ENCODE measurements at places on chromosomes 7 and 10. TPM values are rescaled to one million over a fixed set of nuclear protein-coding genes. Genes with fewer than 3 reads are reported as not detected.

Gene PDK4
- total RNA-seq = 3.6 TPM

Gene AZGP1
- total RNA-seq = not detected

Gene TMEM229A
- total RNA-seq = 0.07 TPM

Gene NUTM2E
- not detected for total RNA-seq

Gene PON1
- not detected for total RNA-seq

Gene TMEM184A
- 0.03 TPM for total RNA-seq

Gene PRRT4
- 0.13 TPM for total RNA-seq

Gene EFCAB10
- 0.13 TPM for total RNA-seq

Gene ABCA13
- 0.36 TPM for total RNA-seq

Gene PYROXD2
- 22.9 TPM for total RNA-seq

Gene DIP2C
- 40.9 TPM for total RNA-seq

Gene TAF5
- total RNA-seq = 4.5 TPM

Gene CPEB3
- 1.1 TPM for total RNA-seq

Gene TMEM270
- not detected for total RNA-seq

Gene ZNF783
- total RNA-seq = 10.6 TPM

Gene GFRA1
- 0.39 TPM for total RNA-seq

Gene KCNH2
- 0.79 TPM for total RNA-seq

Gene FAM24B
- 2.2 TPM for total RNA-seq

Gene ARID5B
- 37.0 TPM for total RNA-seq

Gene AUTS2
- 4.9 TPM for total RNA-seq

Gene HTR5A
- not detected for total RNA-seq

Gene SPAM1
- not detected for total RNA-seq

Gene DLX6
- 0.23 TPM for total RNA-seq

Gene TMEM209
- 8.8 TPM for total RNA-seq
